H9 (cell line): ENCODE measurements at places on chromosomes 13 and 19. TPM values are rescaled to one million over a fixed set of nuclear protein-coding genes. Genes with fewer than 3 reads are reported as not detected.
A peak's percentile ranks its signal among the peaks of the same experiment; 100 is the strongest.

- DNase-seq = no peak
These were observed 1189.9 kb downstream of the UQCRFS1 start for GRCh38 chr19:28023064-28023463.

DNA sequence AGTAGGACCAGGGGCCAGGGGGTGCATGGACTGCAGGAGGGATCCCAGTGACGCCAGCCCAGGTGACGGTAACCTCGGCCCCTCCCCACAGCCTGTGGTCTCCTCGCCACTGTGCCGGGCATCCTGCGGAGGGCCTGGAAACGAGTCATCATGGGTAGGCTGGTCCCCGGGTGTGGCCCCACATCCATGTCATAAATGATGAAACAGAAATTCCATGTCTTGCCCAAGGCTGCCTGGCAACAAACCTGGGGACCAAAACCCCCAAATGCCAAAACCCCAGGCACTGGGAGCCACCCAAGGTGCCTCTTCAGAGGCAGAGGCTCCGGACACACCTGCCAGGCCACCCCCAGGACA lies 20.9 kb downstream of the MAP2K2 start:
- no peak for DNase-seq

DNA sequence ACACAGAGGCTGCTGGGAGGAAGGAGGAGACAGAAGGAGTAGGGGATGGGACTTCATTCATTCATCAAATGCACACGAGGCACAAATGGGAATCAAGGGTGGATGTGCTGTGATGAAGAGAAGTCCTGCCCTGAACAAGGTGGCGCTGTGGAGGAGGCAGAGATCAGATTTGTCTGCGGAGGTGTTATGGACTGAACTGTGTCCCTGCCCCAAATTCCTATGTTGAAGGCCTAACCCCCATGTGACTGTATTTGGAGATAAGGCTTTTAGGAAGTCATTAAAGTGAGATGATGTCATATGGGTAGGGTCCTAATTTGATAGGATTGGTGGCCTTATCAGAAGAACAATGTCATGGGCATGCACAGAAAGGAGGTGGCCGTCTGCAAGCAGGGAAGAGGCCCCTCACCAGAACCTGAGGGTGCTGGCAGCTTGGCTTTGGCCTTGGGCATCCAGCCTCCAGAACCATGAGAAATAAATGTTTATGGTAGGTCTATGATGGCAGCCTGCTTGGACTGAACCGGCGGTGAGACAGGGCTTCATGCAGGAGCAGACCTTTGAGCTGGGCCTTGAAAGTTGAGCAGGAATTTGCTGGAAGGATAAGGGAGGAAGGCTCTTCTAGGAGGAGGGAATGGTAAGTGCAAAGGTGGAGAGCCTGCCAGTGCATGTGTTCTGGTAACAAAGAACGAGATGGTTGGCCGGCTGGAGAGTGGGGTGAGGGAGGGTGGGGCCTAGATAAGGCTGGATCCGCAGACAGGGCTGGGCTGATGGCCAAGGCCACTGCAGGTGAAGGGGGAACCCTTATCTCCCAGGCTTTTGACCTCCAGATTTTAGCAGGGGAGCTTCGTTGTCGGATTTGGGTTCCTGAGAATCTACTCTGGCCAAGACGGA lies 2.7 kb upstream of the CEBPA start:
- DNase-seq = peak; percentile 31

DNA sequence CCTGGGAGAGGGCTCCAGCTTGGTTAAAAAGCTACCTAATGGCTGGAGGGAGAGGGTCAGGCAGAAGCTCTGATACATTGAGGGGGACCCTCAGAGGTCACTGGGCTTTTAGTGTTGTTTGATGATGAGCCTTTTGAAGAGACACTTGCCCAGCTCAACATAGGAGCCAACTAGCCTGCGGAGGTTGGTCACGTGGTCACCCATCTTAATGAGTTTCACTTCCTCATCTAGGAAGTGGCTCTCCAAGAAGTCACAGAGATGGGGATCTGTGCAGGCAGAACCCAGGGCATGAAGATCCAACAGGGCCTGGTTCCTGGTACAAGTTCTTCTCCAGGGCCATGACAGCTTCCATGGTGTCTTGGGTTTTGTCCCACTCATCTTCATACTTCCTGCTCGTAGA lies 33.4 kb downstream of the IPO5 start:
- no peak for DNase-seq

- DNase-seq = no peak
These were observed 634.5 kb downstream of the LIG4 start for GRCh38 chr13:107580741-107581412.

- DNase-seq = no peak
These were observed 27.7 kb upstream of the CYSLTR2 start for GRCh38 chr13:48626077-48626449.

DNA sequence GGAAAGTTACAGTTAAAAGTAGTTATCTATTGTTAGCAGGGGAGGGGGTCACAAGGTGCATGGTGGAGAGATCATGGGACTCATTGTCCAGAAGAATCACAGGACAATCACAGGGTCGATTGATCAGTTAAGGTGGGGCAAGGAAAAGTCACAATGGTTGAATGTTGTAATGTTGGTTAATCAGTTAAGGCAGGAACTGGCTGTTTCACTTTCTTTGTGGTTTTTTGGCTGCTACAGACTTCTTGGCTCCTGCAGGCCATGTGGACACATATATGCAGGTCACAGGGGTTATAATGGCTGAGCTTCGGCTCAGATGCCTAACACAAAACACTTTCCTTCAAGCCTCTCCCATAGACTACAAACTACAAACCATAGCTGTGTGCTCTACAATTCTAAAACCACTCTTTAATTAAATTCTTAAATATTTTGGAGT lies 6.9 kb upstream of the ZNF431 start:
- DNase-seq = no peak

GRCh38 chr13:87696458-87696857 lies 25.3 kb downstream of the SLITRK5 start:
- DNase-seq = no peak

DNA sequence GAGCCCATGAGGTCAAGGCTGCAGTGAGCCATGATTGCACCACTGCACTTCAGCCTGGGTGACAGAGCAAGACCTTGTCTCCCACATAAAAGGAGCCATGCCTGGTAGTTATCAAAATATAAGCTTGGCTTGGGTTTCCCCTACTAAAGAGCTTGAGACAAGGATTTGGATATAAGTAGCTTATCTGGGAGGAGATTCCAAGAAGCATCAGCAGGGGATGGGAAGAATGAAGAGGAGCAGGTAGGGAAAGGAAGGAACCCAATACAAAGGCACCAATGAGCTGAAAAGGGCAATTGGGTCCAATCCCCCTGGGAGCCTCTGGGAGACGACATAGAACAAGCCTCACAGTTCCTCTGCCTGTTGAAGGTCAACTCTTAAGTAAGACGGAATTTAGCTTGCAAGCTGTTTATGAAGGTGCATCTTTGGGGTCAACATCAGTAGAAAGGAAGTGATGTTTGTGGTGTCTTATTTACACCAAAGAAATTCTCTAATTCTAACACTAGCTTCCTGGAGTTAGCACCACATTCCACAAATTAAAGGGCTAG lies 7.4 kb upstream of the CLEC4G start:
- no peak for DNase-seq

- DNase-seq = no peak
These were observed 20.9 kb downstream of the CFAP97D2 start for GRCh38 chr13:114199954-114200353.

DNA sequence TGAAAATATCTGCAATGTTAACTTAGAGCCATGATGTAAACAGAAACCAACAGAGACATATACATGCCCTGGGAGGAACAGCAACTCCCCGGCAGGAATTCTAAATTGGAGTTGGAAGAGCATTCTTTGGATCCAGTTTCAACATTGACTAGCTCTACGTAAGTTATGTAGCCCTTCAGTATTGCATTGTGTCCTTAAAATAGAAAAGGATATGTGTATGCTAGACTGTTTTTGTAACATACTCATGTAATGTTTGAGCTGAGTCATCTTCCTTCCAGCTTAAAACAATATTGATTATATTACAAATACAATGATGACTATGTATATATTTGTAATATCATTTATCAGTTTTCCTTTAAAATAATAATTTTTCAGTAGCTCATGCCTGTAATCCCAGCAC lies 1422.2 kb upstream of the PCDH20 start:
- DNase-seq = no peak

DNA sequence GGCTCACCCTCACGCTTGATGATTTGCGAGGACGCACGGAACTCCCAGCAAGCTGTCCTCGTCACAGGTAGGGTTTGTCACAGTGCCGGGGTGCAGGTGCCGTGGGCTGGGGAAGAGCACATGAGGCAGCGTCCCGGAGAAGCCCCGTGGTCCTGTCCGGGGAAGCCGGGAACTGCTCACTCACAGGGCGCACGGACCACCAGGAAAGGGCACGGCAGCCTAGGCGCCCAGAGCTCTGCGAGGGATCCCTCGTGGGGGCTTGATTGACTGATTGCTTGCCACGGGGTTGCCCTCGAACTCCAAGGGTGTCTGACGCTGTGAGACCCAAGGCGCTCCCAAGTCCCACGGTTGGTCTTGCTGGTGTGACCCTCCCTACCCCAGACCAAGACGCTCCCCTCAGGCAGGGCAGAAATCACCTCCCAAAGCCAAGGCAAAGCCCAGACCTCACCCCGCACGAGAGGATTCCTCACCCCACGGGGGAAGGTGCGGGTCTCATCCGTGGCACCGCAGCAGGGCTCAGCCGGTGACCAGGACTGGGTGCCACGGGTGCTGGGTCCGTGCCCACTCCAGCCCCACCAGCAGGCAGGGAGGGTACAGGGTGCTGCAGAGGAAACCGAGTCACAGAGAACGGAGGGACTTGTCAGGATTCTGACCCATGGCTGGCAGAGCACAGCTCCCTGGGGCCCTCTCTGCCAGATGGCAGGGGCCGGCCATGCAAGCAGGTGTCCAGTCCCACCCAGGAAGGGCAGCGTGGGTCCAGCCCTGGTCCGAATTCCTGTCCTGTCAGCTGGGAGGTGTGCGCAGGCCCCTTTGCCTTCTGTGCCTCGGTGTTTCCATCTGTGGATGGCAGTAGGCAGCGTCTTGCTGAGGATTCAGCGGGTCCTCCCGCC lies 7.7 kb downstream of the C2CD4C start:
- DNase-seq = peak; percentile 22

DNA sequence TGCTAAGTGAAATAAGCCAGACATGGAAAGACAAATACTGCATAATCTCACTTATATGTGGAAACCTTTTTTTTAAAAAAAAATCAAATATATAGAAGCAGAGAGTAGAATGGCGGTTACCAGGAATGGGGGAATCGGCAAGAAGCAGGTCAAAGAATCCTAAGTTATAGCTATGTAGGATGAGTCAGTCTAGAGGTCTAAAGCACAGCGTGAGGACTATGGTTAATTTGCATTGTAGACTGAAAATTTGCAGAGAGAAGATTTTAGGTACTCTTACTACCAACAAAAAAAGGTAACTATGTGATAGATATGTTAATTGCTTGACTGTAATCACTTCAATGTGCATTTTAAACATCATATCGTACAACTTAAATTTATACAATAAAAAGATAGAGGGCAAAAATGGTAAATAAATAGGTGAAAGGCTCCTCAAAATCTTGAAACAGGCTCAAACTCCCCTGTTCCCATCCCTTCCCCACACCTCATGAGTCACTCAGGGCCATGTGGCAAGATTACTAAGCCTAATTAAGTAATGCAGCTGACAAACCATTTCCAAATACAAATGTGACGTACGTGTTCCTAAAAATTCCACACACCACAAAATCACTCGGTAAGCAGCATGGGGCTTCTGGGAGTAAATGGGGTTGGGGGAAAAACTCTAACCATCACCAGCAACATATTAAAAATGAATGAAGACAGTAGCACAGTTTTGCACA lies 159.0 kb downstream of the USP12 start:
- DNase-seq = peak; percentile 3

- DNase-seq = no peak
These were observed 9.6 kb downstream of the TSSK6 start for GRCh38 chr19:19505669-19506326.

GRCh38 chr13:39159846-39160370 lies 121.7 kb downstream of the NHLRC3 start:
- DNase-seq = no peak

DNA sequence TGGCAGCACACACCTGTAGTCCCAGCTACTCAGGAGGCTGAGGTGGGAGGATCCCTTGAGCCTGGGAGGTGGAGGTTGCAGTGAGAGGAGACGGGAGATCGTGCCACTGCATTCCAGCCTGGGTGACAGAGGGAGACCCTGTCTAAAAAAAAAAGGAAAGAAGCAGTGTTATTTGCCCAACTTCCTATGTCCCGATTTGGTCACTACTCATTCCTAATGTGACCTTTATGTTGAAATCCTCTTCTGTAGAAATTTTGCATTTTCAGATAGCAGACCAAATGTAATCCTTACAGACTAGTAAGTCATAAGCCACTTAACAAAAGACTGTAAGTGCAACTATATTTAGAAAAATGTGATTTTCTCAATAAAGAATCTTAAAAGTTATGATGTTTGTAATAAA lies 18.2 kb upstream of the STK24 start:
- no peak for DNase-seq

- peak; percentile 55 for DNase-seq
These were observed 2.0 kb downstream of the NPAS1 start for GRCh38 chr19:47021536-47022139.

DNA sequence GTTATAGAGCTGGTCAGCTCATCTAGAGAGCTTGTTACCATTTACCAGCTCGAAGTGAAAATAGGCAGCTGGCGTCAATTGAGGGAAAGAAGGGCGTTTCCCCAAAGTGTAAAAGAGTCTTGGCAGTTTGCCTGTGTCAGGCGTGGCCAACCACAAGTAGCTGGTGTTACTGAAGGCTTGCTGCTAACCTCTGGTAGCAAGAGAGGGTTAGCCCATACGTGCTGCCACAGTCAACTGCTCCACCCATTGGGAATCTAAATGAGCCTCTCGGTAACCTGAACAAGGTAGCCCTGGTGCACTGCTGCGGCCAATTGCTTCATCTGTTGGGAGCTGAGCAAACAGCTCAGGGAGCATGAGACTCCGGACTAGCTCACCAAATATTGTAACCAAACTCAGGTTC lies 314.9 kb upstream of the SLITRK5 start:
- no peak for DNase-seq

GRCh38 chr19:38699027-38699346 lies 45.3 kb downstream of the CAPN12 start:
- no peak for DNase-seq

DNA sequence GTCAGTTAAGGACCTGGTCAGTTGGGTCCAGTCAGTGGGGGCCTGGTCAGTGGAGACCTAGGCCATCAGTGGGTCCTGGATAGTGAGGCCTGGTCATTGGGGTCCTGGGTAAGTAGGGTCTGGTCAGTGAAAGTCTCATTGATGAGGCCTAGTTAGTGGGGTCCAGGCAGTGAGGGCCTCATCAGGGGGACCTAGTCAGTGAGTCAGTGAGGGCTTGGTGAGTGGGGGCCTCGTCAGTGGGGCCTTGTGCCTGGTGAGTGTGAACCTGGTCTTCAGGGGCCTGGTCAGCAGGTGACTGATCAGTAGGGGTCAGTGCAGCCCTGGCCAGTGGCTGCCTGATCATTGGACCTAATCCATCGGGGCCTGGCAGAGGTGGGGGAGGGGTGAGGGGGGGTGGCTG lies 42.6 kb upstream of the TPM4 start:
- no peak for DNase-seq

GRCh38 chr19:58394821-58395219 lies 636 bp upstream of the RNF225 start:
- DNase-seq = no peak

- DNase-seq = peak; percentile 95
These were observed 3.7 kb downstream of the ANGPTL8 start for GRCh38 chr19:11242864-11243797.

GRCh38 chr13:79290595-79291244 lies 115.3 kb downstream of the RBM26 start:
- no peak for DNase-seq

The PALM3 gene
- 11.5 and 13.5 TPM in 2 replicates for total RNA-seq

The PDX1 gene
- total RNA-seq = not detected in 2 replicates

The KCTD12 gene
- 3.4 and 3.8 TPM in 2 replicates for total RNA-seq

The EHD2 gene
- total RNA-seq = 18.7 and 19.7 TPM in 2 replicates

The CPT1C gene
- 66.4 and 74.6 TPM in 2 replicates for total RNA-seq

The SGCG gene
- 0.31 TPM in 1 of 2 replicates, not detected in the other for total RNA-seq

The TMEM147 gene
- 125 and 128 TPM in 2 replicates for total RNA-seq
